Activated naive CD4-positive, alpha-beta T cell (primary cell): ENCODE measurements at places on chromosomes 6 and 20.

GRCh38 chr6:146620655-146621054 lies 21.9 kb downstream of the ADGB start:
- DNase-seq, result no peak

DNA sequence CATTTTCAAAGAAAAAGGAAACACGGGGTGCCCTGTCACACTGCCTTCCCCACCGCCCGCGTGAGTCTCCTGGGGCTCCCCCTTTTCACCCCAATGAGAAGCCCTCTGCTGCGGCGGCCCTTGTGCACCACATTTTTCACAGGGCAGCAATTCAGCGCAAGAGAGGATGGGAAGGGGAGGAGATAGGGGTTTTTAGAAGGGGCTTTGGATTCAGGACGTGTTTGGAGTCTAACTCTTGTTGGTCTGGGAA lies 726 bp upstream of the ARFGEF3 start:
- DNase-seq, result no peak

DNA sequence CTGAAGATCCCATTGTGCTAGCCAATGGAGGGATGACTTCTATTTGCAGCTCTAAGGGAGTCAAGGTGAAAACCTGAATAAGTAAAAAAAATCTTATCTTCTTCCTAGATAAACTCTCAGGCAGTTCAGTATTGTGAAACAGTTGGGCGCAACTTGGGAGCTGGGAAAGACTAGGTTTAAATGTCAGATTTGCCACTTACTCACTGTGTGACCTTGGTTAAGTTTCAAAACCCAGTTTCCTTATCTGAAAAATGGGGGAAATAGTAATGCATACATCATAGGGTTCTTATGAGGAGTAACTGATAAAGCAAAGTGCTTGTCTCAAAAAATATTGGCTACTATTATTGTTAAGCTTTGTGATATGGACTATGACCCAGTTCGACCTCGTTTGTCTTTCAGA lies 88.8 kb downstream of the CD83 start:
- no peak for DNase-seq

DNA sequence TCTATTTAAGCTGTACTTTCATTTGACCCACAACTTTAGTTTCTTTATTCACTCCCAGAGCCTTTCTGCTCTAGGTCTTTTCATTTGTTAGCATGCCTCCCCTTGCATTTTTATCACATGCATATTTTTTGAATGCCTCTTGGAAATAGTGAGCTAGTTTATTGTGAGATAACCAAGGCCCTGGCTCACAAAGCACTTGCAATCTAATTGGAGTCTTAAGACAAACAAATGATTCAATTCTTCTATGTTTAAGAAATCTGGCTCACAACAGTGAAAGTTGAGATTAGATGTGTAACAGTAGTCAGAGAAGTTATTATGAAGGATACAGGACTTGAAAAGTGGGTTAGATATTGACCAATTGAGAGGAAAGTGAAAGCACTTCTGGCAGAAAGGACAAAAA lies 173.4 kb downstream of the MOXD1 start:
- DNase-seq, result no peak

- DNase-seq, result no peak
Observed at GRCh38 chr20:46220455-46221207, 87.7 kb downstream of the CDH22 start.

DNA sequence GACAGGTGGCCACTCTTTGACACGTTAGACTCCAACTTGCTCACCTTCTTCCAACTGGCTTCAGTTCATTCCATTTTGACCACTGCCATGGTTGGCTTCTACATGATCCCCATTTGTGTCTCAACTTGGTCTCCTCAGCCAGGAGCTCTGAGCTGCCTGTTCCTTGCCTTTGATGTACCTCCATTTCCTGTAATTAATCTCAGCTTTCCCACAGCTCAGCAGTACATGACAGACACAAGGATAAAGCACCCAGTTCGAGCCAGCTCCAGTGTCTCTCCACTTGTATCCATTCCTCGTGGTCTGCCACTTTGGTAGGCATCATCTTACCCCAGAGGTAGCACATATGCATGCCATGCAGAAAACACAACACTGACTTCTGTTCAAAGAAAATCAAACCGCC lies 161.0 kb downstream of the TSHZ2 start:
- DNase-seq, result no peak

DNA sequence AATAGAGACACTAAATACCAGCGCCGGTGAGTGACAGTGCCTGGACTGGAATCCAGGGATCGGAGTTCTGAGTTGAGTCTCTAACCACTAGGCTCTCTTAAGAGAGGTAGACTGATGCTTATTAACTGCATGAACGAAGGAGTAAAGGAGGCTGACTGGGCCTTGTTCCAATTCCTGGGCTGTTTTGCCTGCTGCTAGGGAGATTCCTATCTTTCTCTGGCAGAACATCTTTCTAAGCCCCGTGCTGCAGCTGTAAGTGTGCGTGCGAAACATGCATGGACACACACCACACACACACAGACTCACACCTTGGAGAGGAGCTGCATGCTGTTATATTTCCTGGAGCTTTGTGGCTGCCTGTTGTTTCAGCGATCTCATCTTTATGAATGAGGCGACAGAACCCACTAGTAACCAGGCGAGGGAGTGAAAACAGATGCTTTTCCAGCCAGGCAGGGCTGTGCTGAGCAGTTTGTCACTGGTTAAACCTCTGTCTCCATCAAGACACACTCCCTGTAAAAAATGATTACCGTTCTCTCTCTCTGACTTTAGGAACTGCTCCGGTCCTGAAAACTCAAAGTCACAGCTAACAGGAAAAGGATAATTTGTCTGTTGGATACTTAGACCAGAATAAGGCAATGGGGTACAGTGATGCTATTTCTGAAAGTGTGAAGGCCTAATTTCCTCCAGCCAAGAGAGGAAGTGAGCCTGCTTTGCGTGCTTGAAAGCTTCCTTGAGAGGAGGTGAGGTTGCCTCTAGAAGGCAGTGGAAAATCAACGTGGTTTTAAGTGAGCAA lies 157.4 kb upstream of the ZNF217 start:
- no peak for DNase-seq

- DNase-seq, result no peak
Observed at GRCh38 chr6:36488221-36488620, 45.4 kb downstream of the KCTD20 start.

DNA sequence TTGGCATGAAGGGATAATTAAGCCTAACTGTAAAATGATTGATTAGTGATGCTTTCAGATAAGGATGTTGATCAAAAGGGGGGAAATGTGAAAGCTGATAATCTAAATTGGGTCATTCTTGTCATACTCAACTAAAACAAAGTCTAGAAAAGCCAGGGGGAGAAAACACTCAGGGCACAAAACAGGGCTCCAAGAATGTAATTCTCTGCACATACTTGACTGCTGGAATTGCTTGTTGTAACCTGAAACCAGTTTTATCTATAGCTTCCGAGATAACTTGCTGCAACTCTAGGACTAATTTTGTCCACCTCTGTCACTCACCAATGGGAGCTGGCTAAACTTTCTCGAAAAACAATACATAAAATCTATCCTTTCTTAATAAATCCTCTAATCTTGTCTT lies 310.3 kb downstream of the CLVS2 start:
- DNase-seq, result no peak

DNA sequence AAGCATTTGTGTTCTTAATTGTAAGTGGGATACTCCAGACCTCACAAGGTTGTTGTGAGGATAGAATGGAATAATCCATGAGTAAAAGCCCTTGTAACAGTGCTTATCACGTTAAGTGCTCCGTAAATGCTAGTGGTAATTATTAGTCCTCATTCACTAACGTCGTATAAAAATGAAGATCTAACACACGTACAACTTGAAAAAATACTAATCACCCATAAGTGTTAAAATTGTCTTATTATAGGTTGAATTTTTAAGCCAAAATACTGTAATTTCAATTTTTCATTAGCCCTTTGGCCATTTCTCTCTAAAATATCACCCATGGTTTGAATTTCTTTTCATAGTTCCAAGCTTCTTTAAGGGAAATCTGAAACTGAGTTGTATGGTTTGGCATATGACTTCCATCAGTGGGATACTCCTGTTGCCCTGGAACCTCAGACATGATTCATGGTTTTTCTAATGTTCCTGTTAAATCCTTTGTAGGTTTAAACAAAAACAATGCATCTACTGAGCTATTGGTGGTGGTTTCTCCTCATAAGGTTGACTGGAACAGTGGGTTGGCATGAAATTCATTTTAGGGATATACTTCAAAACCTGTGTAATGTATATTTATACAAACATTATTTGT lies 19.1 kb downstream of the XRN2 start:
- DNase-seq, result no peak

- DNase-seq, result no peak
Observed at GRCh38 chr6:138188278-138188941, 26.7 kb downstream of the ARFGEF3 start.

- no peak for DNase-seq
Observed at GRCh38 chr6:126312013-126312665, 27.8 kb upstream of the CENPW start.
